ENCODE measurements at places on chromosomes 1 and 21.

DNA sequence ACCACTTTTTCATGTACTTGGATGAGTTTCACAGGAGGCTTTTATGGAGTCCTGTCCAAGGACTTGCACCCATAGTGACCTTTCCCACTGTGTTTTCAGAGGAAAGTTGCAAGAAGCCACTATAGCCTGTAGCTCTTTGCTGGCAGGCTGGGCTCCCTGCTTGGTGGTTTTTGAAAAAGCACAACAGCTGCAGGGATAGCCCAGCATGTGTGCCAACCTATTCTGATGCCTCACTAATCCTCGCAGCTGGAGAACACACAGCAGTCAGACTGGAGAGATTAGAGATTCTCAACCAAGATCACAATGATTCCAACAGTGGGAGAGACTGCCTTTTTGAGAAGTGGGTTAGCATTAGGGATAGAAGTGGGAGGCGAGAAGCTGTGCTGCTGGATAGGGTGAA, 24.1 kb upstream of the ARHGEF11 start:
- DNase-seq, result no peak

DNA sequence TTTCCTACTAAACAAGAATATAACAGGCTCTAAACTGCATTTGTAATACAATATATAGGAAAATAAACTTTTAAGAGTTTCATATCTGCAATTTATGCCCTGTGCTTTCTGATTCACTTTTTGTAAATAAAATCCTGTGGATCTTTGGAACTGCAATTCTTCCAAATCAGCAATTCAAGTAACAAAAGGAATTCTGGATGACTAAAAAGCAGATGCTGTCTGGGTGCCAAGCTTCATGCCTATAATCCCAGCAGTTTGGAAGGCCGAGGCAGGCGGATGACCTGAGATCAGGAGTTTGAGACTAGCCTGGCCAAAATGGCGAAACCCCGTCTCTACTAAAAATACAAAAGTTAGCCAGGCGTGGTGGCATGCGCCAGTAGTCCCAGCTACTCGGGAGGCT, 6.3 kb downstream of the NME7 start:
- DNase-seq, result peak; percentile 34

DNA sequence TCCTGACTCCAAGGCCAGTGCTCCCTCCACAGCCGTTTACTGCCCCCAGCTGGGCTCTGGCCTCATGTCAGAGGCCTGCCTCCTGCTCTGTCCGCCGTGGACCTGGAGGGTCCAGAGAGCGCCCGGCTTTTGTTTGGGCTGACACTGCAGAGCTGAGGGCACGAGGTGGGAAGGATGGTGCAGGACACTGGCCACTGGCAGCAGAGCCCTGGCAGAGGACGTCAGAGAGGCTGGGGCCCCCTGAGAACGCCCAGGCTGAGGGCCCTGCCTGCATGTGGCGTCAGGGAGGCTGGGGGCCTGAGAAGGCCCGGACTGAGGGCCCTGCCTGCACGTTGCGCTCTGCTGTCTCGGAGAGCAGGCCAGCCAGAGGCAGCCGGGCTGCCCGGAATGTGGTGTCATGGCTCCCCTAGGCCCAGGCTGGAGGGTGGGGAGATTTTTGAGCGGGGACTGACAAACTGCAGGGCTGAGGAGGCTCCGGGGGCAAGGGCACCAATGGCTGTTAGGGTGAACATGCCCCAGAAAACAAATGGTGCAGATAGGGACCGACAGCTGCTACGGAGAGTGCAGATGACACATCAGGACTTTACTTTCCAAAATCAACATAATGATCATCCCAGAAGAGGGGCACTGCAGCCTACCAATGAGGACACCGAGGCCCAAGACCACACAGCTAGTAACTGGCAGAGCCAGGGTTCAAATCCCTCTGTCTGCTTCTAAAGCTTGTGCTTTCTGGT, 31.7 kb downstream of the SLC66A1 start:
- DNase-seq, result no peak

DNA sequence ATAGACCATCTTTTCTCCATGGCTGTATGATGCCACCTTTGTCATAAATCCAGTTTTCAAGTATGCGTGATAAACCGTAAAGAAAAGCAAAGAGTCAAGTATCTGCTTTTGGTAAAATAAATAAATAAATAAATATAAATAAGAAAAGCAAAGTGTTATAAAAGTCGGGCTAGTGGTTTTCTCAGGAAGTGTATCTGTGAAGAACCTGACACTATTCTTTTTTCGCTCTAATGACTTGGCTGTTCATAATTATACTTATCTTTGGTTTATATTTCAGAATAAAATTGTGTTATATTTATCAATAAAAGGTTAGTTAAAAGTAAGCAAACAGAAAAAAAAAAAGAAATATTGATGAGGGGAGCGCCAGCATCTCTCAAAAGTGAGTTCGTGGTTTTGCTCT, 594 bp upstream of the EXO5 start:
- DNase-seq, result no peak

DNA sequence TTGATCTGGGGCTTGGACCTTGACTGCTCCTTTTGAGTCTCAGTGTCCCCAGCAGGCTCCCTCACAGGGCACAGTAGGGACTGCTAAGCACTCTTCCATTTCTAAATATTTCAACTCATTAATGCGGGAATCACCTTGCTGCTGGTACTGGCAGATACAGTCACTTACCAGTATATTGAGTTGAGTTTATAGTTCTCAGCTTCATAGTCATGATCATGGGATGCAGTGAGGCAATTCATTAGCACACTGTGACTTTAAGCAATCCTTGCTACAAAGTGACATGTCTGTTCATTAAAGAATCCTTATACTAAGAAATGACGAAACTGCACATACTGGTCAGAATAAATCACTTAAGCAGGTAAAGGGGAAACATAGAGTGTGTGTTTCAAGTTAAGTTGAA, 240.8 kb downstream of the SPATA17 start:
- DNase-seq, result no peak

DNA sequence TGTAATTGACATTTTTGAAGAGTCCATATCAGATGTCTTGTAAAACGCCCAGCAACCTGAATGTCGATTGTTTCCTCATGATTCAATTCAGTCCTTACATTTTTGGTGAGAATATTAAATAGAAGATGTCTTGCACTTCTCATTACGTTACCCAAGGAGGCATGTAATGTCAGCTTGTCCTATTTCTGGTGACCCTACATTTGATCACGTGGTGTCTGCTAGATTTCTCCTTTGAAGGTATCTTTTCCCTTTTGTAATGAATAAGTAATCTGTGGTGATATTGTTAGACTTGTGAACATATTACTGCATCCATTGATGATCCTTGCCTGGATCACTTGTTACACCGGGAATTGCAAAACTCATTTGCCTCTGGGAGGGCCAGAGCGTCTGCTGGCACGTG, 87.6 kb upstream of the DISP3 start:
- DNase-seq, result no peak

DNA sequence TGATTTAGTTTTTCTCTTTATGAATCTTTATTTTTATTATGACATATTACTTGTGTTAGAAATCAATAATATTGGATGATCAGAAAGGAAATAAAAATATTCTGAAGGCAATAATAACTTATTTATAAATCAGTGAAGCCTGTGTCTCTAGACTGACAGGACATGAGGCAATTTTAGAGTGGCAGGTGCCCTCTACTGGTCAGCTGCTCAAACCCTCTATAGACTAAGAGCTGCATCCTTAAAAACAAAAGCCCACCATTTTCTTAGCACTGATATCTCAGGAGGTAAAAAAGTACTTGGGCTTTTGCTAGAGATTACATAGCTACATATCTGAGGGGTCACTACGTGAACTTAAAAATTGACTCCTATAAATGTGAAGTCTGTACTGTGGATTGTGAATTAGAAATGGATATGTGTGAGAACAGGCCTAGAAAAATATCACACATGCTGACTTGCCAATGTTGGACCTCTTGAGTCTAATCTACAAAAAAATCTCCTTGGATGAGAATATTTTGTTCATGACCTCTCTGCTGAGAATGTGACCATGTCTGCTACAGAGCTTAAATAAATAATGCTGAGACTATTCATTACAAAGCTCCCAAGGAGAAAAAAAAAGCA, 597.9 kb upstream of the ADAMTS5 start:
- peak; percentile 83 for DNase-seq

- DNase-seq, result no peak
Observed at GRCh38 chr1:37243368-37244082, 209.2 kb upstream of the GRIK3 start.

GRCh38 chr1:221839782-221840395, 98.0 kb upstream of the DUSP10 start:
- peak; percentile 92 for DNase-seq

DNA sequence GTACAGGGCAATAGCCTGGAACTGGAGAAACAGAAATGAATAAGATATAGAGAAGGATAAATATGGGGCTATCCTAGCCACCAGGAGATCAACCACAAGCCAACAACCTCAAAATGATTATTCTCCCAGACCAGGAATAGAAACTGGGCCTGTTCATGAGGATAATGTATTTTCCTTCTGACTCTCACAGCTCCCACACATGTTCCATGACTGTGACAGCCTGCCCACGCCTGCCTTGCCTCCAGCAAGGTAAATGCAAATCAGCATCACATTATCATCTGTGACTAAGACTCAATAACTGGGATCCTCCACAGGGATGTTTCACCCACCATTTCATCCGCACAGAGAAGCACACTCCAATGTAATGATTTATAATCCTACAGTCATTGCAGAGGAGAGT, 3.3 kb downstream of the ENSA start:
- no peak for DNase-seq

DNA sequence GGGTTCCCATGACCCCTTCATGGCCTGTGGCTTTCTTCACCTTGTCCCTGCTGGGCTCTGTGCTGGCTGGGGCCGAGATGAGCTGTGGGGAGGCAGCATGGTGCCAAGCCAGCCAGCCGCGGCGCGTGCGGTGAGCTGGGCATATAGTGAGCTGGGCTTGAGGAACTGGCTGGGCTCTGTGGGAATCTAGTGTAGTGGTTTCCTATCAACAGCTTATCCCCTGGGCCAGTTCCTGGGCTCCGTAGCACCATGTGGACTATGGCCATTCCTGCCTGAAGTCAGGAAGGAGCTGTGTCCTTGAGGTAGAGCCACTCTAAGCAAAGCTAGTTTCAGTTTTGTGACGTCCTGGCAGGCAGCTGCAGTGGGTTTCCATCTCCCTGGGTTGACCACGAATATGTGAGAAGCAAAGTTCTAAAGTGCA, 1.8 kb downstream of the NCMAP start:
- no peak for DNase-seq

DNA sequence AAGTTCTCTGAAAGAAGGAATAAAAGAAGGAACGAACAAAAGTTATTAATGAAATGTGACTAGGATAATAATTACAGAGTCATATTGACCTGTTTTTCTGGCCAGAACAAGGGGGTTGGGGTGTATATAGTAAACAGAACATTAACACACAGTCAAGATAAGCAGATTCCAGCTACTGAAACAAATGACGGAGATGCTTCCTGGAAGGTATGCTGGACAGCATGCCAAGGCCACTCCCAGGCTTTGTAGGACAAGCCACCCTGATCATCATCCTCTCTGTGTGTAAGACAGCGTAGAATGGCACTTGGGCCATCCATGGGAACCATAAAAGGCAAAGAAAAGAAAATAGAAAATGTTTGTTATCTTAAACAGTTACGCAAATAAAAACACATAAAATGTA, 120.7 kb downstream of the TGFBR3 start:
- no peak for DNase-seq

- peak; percentile 56 for DNase-seq
Observed at GRCh38 chr1:228830954-228831481, 95.7 kb downstream of the RHOU start.

DNA sequence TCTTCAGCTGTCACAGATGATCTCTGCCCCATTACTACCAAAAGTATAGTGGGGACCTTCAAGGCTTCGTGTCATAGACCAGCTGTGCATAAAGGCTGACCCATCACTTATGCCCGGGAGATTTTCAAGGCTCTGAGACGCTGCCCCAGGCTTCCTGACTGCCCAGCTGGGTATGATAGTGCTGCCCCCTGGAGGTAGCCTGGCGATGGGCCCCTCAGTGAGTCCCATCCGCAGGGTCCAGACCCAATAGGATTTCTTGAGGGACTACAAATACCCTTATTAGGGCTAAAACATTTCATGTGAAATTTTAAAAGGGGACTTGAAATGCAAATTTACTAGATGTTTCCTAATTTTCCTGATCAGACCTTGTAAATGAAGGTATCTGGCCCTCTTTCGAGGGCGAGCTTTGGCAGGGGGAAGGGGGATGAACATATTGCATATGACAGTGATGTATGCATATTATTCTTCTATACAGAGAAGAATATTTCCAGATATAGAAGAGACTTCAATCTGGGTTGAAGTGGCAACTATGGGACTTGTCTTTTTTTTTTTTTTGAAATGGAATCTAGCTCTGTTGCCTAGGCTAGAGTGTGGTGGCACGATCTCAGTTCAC, 11.7 kb upstream of the FCMR start:
- DNase-seq, result peak; percentile 23

DNA sequence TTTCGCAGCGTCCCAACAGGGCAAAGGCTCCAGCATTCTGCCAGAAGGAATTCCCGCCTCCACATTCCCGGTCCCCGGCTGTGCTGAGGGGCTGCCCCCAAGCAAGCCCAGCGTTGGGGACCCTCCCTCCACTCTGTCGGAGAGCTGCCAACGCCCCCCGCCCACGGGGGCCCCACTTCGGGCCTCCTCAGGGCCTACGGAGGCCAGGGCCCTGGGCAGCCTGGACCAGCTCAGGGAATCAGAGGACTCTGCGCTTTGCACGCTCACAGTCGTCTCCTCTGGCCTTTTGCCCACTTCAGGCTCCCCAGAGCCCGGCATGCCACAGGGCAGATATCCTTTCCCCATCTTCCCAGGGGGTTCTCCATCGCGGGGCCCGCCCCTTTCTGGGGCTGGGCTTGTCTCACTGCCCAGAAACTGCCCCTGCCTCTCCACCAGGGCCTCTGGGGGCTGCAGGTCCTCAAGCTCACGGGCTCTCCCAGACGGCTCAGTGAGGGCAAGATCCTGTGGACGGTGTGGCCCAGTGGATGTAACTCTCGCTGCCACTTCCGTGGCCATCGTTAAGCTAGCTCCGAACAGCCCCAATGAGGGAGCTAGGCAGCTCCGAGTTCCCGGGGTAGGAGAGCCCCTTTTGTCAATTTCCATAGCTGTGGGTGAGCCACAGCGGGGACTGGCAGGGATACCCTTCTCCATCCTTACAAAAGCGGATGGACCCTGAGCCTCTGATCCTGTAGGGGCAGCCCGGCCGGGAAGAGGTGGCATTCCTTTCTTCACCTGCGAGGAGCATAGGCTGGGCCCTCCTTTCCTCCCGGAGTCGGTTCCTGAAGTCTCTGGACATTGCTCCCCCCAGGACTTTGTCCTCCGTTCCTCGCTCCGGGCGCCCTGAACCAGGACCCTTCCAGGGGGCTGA, 2.8 kb downstream of the ITPKB start:
- no peak for DNase-seq

- DNase-seq, result no peak
Observed at GRCh38 chr1:199448646-199449045, 578.9 kb upstream of the NR5A2 start.

All from EH (cell line).